ENCODE measurements at places on chromosomes 6 and 20.

- ATAC-seq, result no peak
These were observed 95.5 kb downstream of the SULF2 start for GRCh38 chr20:47689731-47690130.

- ATAC-seq, result no peak
These were observed 19.5 kb upstream of the GPR6 start for GRCh38 chr6:109958626-109959025.

GRCh38 chr6:14730654-14731053, 515.2 kb upstream of the JARID2 start:
- ATAC-seq, result no peak

DNA sequence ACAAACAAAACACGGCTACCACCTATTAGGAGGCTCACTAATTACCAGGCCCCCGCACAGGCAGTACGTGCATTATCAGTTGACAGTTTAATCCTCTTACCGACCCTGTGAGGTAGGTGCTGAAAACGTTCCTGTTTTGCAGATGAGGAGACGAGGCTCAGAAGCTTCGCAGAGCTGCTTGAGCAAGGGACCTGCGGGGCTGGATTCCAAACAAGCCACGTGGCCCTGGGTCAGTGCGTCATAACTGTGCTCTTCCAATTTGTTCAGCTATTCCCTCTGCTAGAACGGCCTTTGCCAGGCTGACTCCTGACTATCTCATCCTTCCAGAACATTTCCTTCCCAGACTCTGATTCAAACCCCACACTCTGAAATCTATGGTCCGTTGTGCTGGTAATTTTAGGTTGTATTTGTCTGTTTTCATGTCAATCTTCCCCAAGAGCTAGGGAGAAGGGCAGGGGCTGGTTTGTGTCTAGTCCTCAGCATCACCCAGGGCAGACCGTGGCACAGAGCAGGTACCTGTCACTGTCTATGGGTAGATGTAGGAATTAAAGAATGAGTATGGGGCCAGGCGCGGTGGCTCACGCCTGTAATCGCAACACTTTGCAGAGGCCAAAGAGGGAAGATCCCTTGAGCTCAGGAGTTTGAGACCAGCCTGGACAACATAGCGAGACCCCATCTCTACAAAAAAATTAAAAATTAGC, 28.8 kb upstream of the TLDC2 start:
- peak; percentile 66 for ATAC-seq

DNA sequence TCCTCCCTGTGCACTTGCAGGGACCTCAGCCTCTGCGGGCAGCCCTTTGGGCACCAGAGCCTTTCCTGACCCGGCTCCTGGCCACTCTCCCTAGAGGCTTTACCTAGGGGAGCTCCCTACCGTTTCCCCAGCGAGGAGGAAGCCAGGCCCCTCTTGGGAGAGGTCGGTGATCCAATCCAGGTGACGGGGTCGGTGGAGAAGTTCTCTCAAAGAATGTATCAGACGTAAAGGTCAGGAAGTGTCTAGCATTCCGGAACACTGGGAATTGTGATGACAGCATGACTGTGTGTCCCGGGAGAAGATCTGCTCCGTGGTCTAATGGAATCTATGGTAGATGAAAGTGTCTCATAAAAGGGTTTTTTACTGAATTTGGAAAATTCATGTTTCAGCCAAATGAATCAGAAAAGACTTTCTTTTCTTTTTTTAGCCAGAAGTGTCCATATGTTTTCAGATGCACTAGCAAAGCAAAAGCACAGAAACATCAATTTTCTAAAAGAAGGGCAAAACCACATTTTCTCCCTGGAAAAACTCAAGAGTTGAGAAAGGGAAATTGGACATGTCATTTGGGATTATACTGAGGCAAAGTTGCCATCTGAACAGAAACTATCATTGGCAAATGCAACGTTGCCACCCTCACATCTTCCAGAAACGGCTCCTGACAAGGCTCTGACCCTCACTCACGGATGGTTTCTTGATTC, 289.4 kb downstream of the THBS2 start:
- no peak for ATAC-seq

- ATAC-seq, result peak; percentile 89
These were observed at the start of gene ADIG for GRCh38 chr20:38581013-38581412. ADIG (plus strand) TSS chr20:38581197; CDS start chr20:38581251, 54 bp downstream.

- no peak for ATAC-seq
These were observed 56.5 kb downstream of the RSPH3 start for GRCh38 chr6:158943380-158944032.

DNA sequence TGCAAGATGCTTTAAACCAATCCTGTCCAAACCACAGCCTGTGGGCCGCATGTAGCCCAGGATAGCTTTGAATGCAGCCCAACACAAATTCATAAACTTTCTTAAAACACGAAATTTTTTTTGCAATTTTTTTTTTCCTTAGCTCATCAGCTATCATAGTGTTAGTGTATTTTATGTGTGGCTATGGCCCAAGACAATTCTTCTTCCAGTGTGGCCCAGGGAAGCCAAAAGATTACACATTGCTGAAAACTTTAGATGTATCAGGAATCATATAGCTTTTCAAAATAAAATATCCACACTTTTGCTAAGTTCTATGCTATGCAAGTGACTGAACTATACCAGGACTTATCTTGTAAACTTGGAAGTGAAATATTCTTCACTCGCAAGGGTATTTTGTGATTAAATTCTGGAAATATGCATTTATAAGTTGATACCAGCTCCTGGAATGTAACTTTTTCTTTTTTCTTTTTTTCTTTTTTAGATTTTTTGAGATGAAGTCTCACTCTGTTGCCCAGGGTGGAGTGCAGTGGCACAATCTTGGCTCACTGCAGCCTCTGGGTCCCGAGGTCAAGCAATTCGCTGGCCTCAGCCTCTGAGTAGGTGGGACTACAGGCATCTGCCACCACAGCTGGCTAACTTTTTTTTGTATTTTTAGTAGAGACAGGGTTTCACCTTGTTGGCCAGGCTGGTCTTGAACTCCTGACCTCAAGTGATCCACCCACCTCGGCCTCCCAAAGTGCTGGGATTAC, 49.8 kb downstream of the MTHFD1L start:
- no peak for ATAC-seq

- peak; percentile 77 for ATAC-seq
These were observed 32.0 kb downstream of the ARHGAP40 start for GRCh38 chr20:38633577-38634093.

GRCh38 chr6:145531032-145531431, 204.3 kb downstream of the EPM2A start:
- no peak for ATAC-seq

- ATAC-seq, result no peak
These were observed 92.9 kb downstream of the TFAP2C start for GRCh38 chr20:56722042-56722441.
